ACHN (cell line): ENCODE measurements at places on chromosomes 2 and 18.

DNA sequence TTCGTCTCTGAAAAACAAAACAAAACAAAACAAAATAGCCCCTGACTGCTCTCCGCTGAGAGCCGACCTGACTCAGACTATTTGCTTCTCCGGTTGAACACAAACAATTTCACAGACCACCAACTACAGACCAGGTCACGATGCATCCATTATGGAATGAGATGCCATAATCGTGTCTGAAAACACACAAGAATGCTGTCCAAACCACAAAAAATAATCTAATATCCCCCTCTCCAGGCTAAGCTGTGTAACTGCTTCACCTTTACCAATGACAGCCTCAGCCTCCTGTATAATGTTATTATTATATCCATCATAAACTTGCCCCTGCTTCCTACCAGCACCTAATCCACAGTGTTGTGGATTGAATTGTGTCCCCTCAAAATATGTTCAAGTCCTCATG, 114.7 kb downstream of the DNAH6 start:
- peak; percentile 74 for DNase-seq

DNA sequence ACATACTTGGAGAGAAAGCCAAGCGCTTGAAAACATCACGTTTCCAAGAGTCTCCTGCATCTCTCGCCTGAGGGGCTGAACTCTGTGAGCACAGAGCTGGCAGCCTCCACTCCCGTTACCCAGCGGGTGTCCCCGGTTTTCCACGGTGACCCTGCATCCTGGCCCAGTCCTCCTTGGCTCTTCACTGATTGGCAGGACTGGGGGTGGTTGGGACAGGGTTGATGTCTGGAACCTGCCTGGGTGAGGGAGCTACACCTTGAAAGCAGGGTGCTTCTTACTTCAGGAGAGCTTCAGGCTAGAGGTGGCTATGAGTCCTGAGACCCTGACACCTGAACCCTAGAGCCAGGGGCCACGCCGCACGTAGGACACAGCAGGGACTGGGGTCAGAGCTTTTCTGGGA, 234.1 kb downstream of the DYSF start:
- no peak for DNase-seq

DNA sequence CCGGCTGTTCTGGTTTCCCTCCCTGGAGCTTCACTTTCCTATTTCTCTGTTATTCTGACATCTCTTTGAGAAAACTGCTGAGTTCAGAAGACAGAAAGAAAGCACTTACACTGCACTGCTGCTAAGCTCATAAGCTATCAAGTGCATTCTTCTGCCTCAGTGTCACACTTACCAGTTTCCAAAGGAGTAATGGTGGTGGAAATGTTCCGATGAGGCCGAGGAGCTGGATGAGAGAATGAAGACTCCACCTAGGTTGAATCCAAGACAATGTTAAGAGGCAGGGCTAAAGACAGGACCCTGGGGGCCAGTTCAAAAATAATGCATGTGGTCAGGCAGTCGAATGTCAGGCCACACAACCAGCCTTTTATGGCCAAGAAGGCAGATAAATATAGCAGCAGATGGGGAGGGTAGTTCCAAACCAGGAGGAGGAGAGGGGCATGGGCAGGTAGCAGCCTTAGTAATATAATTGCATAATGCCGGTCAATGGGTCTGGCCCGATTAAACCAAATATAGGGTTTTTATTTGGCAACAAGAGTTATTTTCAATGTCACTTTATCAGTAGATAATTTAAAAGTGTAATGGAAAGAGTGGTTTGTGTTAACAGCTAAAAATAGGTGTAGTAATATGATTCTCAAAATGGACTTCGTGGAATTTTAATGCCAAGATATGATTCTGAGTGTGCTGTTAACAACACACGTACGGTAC, at the start of gene MYOM1:
Gene MYOM1 (minus strand): TSS at position 338 of the 705 bp plus-strand sequence. CDS start 4,745 bp downstream, outside the sequence.
- DNase-seq: no peak

DNA sequence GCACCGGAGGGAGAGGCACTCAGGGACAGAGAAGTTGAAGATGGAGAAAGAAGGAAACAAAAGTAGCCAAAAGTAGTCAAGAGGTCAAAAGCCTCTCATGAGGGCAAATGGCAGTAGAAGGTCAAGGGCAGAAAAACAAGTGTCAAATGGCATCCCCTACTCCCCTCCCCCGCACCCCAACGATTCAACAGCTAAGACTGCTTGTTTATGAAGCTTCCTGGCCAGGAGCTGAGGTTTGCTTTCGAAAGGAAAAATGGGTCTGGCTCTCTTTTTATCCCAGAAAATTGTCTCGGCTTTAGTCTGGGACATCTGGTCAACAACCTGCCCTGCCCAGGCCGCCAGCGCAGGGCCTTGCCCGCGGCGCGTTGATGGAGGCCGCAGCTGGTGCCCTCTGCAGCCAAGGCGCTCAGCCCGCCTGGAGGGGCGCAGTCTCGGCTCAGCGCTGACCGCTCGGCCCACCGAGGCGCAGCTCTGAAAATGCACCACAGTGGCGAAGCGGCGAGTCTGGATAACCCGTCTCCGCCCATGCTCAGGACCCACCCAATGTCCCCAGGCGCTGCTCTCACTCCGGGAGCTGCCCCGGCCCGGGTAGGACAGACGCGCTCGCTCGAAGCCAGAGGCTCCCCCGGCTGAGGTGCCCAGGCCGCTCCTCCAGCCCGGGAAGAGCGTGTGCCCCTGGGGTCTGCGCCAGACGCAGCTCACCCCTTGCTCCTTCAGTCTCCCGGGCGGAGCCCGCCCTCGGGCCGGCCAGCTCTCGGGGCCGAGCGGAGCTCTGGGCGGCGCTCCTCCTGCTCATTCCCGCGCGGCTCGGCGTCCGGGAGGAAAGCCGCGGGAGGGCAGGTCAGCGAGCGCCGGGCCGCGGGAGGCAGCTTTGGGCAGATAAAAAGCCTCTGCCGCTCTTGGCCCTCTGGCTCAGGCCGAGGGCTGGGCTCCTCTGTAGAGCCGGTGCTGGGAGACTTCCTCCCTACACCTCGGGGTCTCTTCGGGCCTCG, 1.8 kb upstream of the TBR1 start:
- DNase-seq: peak; percentile 70

- DNase-seq: no peak
Observed at GRCh38 chr2:39156107-39156506, 35.3 kb upstream of the SOS1 start.

GRCh38 chr2:98658816-98659490, 50.6 kb downstream of the UNC50 start:
- no peak for DNase-seq
